ENCODE measurements at places on chromosomes 12 and 14.
A peak's percentile ranks its signal among the peaks of the same experiment; 100 is the strongest.

GRCh38 chr14:72828604-72829003, 65.3 kb downstream of the DPF3 start:
- no peak for DNase-seq

- DNase-seq: no peak
These were observed 114.8 kb downstream of the RERGL start for GRCh38 chr12:17975239-17975638.

- DNase-seq: no peak
These were observed at the start of gene CCDC85C for GRCh38 chr14:99603471-99604277. TSS of gene CCDC85C (minus strand) at chr14:99604207. CDS start at chr14:99603959, 248 bp downstream.

GRCh38 chr12:110124269-110124995, at the start of gene IFT81:
TSS of gene IFT81 (plus strand) at chr12:110124357. CDS start at chr12:110127381, 3,024 bp downstream.
- peak; percentile 96 for DNase-seq

DNA sequence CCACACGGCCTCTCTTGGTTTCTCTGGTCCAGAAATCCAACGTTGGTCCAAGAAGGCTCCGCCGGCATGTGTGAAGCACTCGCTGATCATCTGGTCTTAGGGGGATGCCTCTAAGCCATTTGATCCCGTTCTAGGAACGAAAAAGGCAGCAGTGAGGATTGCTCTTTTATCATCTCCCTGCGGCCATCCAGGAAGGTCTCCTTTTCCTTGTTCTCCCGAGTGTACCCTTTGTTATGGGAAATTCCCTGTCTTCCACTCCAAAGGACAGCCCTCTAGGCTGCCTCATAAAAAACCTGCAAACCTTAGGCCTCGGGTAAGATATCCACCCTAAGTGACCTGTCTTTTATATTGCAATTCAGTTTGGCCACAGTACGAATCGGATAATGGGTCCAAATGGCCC, 85.8 kb downstream of the TMTC3 start:
- no peak for DNase-seq

DNA sequence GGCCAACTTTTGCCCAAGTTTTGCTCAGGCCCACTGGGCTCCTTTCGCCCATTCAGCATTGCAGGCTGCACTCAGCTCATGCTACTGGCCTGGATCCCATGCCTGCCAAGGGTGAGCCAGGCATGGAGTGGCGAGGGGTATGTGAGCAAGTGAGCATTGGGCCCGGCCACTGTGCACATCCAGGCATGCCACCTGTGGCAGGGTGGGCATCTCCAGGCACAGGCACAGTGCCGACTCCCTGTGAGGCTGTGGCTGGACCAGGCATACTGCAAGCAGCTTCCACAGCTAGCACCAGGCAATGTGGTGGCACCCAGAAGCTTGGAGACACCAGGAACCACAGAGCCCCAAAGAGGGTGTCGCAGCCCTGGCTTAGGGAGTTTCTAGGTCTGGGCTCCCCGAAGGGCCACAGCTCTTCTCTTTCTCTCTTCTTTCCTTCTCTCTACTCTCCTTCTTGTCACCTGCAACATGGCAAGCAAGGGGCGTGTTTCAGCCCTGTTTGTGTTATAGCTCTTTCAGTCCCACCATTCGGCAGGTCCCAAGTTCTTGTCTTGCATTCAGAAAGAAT, 15.6 kb downstream of the FAM186A start:
- DNase-seq: no peak

GRCh38 chr14:100616854-100617409, 29.7 kb upstream of the BEGAIN start:
- DNase-seq: no peak

- DNase-seq: no peak
These were observed 480.2 kb upstream of the PRICKLE1 start for GRCh38 chr12:43069768-43070221.

DNA sequence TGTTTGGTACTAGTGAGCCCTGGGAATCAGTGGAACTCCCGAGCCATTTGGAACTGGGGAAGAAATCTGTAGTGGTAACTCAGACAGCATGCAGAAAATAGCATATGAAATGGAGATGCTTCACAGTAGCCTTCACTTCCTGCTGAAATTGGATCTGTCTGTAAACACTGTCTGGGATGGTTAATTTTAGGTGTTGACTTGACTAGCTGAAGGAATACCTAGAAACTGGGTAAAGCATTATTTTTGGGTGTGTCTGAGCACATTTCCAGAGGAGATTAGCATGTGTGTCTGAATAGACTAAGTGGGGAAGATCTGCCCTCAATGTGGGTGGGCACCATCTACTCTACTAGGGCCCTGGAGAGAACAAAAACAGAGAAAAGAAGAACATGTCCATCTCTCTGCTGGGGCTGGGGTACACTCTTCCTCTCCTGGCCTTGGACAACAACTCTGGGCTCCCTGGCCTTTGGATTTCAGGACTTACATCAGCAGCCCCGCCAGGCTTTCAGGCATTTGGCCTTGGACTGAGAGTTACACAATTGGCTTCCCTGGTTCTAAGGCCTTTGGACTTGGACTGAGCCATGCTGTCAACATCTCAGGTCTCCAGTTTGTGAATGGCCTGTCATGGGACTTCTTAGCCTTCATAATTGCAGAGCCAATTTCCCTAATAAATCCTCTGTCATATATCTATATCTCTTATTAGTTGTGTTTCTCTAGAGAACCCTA, 14.0 kb upstream of the CRADD start:
- no peak for DNase-seq

DNA sequence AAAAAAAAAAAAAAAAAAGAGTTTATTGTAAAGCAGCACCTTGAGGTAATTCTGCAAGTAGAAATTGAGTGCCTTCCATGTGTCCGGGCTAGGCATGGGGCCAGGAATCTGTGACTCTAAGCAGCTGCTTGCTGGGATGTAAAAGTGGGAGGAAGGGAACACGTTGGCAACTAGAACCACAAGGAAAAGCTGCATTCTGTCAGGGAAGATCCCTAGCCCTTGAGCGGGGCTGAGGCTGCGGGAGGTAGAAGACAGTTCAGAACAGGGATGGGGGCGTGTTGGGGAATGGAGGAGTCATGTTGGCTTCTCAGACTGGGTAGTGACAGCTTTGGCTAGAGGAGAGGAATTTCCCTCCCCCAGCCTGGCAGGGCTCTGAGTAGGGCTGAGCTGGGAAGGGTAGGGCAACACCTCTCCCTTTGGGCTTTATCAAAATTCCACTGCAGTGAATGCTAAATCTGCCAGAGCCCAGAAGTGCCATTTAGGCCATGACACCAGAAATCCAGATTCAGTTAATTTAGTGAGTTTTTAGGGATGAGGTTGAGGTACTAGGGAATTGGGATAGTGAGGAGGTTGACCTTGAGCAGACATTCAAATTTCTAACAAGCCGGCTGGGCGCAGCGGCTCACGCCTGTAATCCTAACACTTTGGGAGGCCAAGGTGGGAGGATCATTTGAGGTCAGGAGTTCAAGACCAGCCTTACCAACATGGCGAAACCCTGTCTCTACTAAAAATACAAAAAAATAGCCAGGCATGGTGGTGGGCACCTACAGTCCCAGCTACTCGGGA, 3.4 kb upstream of the TRAFD1 start:
- DNase-seq: peak; percentile 89

DNA sequence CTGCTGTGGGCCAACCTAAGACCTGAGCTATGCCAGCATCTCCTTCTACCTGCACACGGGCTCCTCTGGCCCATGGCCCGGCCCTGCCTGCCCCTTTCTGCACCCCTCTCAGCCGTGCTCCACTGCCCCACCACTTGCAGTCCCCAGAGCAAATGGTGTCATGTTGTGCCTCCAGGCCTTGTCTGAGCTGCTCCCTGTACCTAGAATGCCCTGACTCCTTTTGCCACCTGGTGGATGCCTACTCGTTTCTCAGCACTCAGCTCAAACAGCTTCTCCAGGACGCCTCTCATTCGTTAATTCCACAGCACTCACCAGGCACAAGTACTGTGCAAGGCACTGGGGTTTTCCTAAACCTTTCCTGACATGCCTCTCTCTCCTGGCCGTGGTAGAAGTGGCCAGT, 63.2 kb upstream of the PNMA1 start:
- no peak for DNase-seq

DNA sequence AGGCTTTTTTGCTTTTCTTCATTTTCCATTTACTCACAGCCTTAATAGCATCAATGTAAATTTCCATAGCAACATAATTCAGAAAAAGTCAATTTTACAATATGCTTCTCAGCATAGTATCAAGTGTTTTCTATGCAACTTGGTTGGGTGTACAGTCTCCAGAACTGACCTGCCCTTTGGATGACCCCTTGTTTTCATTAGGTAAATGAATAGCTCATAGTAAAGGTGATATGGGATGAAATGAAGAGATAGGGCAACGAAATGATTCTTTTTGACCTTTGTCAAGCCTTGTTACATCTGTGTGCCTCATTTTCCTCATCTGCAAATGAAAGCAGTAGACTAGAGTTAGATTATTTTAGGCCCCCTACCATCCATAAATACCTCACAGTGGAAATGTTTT, 1081.0 kb downstream of the TMTC2 start:
- no peak for DNase-seq

DNA sequence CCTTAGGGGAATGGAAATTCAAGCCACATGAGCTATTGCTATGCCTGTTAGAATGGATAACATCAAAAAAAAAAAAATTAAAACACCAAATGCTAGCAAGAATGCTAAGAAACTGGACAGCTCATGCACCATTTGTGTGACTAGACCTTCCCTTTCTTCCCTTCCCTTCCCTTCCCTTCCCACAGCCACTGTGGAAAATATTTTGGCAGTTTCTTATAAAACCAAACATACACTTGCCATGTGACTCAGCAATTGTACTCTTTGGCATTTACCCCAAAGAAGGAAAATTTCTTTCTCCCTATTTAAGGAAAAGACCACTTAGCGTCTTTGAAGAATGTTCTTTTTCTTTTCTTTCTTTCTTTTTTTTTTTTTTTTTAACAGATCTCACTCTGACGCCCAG, 49.1 kb upstream of the FKBP4 start:
- no peak for DNase-seq

DNA sequence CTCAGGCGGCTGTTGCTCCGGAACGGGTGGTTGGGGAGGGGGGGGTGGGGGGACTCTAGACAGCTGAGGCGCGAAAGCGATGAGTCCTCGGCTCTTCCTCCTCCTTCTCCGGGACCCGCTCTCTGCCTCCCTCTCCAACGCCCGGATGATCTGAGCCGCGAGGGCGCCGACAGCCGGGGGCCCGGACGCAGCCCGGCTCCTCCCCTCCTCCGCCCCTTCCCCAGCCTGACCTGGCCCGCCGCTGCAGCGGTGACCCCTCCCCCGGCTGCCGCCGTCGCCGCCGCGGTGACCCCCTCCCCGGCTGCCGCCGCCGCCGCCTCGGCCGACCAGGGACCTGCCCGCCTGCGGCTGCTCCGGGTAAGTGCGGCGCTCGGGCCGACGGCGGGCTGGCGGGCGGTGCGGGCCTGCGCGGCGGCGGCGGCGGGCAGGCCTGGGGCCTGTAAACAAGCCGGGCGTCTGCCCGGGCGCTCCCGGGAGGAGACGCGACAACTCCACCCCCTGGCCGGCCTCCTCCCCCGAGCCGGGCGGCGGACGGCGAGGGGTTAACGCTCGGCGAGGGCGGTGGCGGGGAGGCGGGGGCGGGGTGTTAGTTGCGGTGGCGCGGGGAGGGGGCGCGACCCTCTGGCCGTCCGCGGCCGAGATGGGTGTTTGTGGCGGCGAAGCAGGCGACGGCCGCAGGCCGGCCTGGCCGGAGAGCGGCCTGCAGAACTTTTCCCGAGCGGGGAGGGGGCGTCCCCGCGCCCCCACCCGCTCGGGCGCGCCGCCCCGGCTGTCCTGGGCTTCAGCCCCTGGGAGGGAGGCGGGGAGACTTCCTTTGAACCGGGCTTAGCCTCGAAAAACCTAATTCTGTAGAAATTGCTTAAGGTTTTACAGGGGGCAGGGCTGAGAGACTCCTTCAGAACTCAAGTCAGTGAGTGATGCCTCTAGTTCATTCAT, 568 bp downstream of the PPM1A start:
- DNase-seq: peak; percentile 80

DNA sequence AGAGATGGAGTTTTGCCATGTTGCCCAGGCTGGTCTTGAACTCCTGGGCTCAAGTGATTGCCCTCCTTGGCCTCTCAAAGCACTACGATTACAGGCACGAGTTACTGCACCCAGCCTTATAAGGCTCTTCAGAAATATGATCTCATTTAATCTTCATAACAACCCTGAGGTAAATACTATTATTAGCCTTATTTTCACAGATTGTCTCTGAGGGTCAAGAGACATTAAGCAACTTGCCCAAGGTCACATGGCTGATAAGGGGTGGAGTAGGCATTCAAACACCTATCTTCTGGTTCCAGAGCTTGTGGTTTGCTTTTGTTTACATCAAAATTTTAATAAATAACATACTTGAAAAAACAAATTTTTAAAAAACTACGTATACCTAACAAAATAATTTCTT, 5.1 kb downstream of the PRKAG1 start:
- no peak for DNase-seq

- DNase-seq: peak; percentile 54
These were observed 31.4 kb downstream of the EVL start for GRCh38 chr14:100096656-100097055.

DNA sequence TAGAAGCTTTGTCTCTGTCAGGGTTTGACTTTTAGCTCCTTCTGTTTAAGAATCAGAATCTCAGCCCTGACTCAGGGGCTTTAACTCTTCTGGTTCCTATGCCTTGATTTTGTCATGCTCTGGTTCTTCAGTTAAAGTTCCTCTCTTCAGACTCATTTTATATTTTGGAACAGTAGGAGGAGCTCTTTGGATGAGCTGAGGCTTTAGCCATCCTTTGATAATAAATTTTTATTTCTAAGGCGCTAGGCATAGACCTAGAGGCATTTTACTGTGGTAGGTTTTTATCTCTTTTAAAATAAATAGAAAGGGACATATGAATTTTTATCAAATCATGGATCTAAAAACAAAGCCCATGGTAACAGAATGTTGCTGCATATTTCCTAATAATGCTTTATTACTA, 51.7 kb downstream of the ATP23 start:
- DNase-seq: no peak

- no peak for DNase-seq
These were observed 157.3 kb upstream of the DDHD1 start for GRCh38 chr14:53310412-53310811.

GRCh38 chr12:42893803-42894202, 304.3 kb upstream of the PRICKLE1 start:
- no peak for DNase-seq

- no peak for DNase-seq
These were observed 8.5 kb upstream of the STON2 start for GRCh38 chr14:81408595-81408994.

DNA sequence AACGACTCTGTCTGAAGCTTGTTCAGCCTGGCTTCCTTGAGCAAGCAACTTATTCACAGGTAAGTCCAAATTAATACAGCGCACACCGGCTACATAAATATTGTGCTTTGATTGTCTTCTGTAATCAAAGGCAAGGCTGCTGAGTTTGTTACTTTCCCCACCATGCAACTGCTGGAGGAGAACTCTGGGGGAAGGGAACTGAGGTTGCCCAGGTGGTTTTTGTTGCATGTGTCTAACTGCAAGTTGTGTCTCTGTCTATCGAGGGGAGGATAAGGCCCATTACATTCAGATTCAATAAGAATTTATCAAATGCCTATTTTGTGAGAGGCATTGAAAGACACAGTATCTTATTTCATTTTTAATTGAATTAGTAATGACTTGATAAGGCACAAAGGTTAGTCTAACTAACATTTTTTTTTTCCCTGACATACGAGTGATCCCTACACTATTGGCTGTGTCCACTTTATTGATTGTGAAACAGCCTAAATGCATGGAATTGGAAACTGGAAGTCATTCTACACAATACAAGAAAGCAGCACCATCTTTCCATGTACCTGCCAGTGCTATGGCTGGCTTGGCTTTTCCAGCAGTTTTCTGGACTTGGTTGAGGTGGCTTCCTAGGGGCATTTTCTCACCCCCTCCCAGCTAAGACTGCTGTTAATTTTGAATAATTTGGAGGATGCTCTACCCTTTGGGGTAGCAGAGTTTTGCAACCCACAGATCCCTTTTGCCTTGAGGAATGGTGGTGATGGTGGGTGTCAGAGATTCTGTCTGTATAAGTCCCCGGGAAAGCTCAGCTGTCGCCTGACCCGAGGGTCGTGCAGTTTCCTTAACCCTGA, 951 bp upstream of the CHST11 start:
- no peak for DNase-seq
